ENCODE measurements at places on chromosomes 12 and 14.

- no peak for DNase-seq
Measured at GRCh38 chr12:75634244-75635222, 123.1 kb upstream of the KRR1 start.

DNA sequence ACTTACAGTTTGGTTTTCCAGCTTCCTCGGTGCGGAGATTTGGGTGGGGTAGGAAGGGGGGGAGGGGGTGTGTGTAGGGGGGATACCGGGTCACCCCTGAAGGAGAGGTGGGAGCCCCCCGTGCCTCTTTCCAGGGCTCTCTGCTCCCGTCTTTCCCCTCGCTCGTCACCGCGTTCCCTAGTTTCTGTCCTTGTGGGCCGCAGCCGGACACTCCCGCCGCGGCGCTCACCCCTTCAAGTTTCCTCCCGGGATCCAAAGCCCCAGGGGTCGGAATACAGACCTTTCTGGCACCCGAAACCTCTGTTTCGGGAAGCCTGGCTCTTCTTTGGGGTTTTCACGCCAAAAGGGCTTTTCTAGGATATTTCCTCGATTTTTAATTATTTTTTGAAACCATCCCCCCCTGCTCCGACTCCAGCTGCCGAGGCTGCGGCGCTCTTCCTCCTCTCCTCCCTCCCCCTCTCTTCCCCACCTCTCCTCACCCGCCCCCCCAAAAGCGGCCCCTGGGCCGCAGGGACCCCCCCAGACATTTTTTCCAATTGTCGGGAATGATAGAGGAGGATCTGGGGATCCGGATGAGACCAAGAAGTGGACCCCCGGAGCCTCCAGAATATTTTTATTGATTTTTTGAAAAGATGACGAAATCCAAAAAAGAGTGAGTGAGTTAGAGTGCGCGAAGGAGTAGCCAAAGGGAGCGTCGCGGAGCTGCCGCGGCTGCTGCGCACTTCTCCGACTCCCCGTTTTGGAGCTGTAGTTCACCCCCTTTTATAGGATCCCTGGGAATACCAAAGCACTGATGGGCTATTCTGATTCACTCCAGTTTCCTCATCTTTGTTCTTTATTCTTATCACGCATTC, 1.7 kb downstream of the CCND2 start:
- no peak for DNase-seq

- peak; percentile 58 for DNase-seq
Measured at GRCh38 chr12:132559652-132560363, 50.6 kb downstream of the LRCOL1 start.

- DNase-seq: no peak
Measured at GRCh38 chr14:51860825-51861499, 550 bp downstream of the GNG2 start.

GRCh38 chr12:44873898-44874297, 2.2 kb downstream of the NELL2 start:
- no peak for DNase-seq

- no peak for DNase-seq
Measured at GRCh38 chr14:93271111-93271510, 61.7 kb downstream of the BTBD7 start.

GRCh38 chr14:56057071-56057741, 61.0 kb upstream of the PELI2 start:
- no peak for DNase-seq

- no peak for DNase-seq
Measured at GRCh38 chr14:53034688-53035230, 83.9 kb upstream of the FERMT2 start.

- no peak for DNase-seq
Measured at GRCh38 chr12:102069707-102070106, 7.9 kb upstream of the WASHC3 start.

GRCh38 chr12:95168746-95169145, 48.5 kb downstream of the FGD6 start:
- DNase-seq: no peak

DNA sequence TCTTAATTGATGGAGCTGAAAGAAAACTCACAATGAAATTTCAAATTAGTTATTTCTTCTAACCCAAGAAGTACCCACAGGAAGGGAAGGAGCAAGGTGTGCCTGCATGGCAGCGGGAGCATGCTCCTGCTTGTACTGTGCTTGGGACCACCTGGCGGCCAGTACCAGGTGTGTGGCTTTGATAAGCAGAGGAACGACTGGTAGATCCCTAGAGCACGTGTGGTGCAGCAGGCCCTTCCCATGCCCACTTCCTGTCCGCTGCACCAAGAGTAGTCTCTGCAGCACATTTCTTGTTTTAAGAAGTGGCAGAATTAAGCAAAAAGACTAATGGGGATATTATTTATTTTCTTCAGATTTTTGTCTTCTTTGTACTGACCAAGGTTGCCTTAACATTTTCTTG, 122.3 kb upstream of the ATF1 start:
- DNase-seq: no peak

- DNase-seq: peak; percentile 65
Measured at GRCh38 chr14:75125617-75126016, 1.2 kb downstream of the NEK9 start.

- no peak for DNase-seq
Measured at GRCh38 chr12:59650588-59651228, 54.9 kb downstream of the SLC16A7 start.

DNA sequence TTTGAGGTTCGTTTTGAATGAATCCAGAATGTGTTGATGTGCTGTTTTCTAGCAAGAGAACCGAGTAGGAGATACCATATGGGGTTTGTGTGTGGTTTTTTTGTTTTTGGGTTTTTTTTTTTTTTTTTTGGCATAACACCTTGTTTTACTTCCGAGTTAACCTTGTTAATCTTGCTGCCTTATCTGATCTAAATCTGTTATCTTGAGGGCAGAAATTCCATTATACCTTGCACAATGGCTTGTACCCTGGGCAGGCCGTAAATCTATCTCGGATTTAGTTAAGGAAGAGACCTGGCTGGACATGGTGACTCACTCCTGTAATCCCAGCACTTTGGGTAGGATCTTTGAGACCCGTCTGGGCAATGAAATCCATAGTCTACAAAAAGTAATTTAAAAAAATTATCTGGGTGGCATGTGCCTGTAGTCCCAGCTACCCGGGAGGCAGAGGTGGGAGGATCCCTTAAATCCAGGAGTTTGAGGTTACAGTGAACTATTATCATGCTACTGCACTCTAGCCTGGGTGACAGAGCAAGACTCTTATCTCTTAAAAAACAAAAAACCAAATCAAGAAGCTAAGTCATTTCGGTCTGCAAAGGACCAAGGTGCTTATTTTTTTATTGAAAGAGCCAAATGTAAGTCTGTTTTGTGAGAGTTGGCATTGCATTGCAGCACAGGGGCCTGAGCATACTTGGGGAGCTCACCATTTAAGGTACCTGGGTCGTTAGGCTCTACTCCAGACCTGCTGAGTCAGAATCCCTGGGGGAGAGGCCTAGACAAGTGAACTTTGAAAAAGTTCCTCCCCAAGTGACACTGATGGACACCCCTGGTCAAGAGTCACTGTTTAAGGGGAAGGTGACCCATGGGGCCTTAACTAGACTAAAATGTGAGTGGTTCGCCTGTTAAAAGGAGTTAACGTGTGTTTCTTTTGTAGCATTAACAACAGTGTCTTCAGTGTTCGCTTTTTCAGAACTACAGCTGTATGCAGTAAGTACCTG, 6.7 kb downstream of the DLST start:
- DNase-seq: peak; percentile 99

DNA sequence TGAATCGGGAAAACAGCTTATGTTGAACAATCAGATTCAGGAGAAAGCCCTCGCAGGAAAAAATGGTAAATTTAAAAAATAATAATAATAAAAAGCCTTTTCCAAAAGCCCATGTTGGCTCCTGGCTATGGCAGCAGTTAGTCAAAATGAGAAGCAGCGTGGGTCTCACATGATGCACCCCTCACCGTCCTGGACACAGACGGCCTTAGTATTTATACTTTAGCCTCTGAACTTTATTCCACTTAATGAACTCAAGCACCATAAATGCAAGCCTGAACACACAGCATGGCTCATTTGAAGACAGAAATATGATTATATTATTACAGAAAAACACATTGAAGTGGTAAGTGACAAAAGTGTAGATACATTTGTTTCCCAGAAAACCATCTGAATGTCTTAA, 160.9 kb downstream of the RIMBP2 start:
- no peak for DNase-seq

DNA sequence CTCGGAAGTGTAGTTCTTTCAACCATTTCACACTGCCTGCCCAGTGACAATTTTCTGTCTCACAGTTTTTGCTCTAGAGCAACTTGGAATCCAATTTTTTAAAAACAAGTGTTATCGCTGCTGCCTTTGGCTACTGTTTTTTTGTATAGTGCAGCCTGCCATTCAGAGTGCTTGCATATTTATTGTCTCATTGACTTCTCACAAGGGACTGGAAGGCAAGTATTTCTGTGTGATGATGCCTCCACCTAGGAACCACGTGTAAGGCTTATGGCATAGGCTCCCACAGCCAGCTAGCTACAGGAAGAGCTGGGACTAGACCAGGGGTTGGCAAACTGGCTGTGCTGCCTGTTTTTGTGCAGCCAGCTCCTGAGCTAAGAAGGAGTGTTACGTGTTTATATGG, 903 bp downstream of the PARPBP start:
- DNase-seq: peak; percentile 21

DNA sequence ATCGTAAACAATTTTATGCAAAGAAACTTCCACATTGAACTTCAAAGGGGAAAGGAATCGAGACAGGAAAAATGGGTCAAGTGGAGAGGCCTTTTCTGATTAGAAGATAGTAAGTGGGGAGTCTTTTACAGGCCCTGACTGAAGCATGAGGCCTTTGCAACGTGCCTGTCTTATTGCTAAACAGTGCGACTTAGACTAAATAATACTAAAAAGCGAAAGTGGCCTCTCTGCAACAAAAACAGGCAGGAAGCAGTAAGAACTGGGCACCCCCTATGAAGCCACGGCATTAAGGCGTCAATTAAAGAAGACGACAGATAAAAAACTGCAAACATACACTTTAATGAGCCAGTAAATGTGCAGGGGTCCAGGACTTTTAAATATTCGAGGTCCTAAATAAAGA, 283.4 kb upstream of the GRIP1 start:
- no peak for DNase-seq

DNA sequence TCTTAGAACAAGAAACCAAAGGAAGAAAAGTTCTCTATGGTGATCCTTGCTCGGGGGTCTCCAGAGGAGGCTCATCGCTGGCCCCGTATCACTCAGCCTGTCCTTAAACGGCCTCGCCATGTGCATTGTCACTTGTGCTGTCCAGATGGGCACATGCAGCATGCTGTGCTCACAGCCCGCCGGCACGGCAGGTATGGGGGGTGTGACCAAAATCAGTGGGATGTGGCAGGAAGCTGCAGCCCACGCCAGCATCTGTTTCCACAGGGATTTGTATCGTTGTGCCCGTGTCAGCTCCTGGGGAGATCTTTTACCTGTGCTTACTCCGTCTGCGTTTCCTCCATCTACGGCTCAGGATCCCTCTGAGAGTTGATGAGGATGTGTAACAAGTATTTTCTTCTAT, 2.6 kb upstream of the SLC39A2 start:
- DNase-seq: no peak

DNA sequence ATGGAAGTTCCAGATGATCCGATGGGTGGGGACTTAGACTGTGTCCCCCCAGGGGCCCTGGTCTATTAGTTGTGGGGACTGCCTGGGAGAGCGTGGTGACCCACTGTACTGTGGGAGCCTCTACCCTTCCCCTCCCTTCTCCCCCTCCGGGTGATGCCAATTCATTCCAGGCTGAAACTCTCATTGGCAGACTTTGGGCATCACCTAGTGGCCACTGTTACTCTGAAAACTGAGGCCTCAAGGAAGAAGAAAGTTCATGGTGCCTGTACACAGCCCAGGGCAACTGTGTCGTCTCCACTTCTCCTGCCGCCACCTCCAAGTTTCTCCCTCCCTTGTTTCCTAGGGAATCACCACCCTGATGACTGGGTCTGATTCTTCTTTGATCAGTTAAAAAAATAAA, 173.6 kb upstream of the ALG10B start:
- no peak for DNase-seq

- DNase-seq: peak; percentile 55
Measured at GRCh38 chr12:49838973-49839633, 3.8 kb downstream of the BCDIN3D start.

- DNase-seq: no peak
Measured at GRCh38 chr12:115583591-115583990, 693.9 kb downstream of the MED13L start.

GRCh38 chr12:108482717-108483212, 32.3 kb upstream of the FICD start:
- no peak for DNase-seq

GRCh38 chr12:94762259-94762942, 112.0 kb upstream of the TMCC3 start:
- no peak for DNase-seq

DNA sequence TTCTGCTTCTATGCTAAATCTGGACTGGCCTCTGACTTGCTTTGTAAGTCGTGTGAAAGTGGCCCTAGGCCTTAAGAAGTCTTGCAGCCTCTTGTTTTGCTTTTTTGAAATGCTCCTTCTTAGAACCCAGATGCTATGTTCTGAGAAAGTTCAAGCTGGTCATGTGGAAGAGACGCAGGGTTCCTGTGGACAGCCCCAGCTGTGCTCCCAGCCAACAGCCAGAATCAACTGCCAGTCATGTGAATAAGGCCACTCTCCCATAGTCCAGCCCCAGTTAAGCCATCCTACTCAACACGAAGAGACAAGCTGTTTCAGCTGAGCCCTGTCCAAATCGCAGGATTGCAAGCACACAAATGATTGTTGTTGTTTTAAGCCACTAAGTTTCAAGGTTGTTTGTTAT, 37.3 kb upstream of the TBPL2 start:
- DNase-seq: no peak

- no peak for DNase-seq
Measured at GRCh38 chr12:64190140-64190539, 32.0 kb downstream of the KICS2 start.

GRCh38 chr14:48805315-48805714, 780.9 kb downstream of the RPS29 start:
- no peak for DNase-seq

DNA sequence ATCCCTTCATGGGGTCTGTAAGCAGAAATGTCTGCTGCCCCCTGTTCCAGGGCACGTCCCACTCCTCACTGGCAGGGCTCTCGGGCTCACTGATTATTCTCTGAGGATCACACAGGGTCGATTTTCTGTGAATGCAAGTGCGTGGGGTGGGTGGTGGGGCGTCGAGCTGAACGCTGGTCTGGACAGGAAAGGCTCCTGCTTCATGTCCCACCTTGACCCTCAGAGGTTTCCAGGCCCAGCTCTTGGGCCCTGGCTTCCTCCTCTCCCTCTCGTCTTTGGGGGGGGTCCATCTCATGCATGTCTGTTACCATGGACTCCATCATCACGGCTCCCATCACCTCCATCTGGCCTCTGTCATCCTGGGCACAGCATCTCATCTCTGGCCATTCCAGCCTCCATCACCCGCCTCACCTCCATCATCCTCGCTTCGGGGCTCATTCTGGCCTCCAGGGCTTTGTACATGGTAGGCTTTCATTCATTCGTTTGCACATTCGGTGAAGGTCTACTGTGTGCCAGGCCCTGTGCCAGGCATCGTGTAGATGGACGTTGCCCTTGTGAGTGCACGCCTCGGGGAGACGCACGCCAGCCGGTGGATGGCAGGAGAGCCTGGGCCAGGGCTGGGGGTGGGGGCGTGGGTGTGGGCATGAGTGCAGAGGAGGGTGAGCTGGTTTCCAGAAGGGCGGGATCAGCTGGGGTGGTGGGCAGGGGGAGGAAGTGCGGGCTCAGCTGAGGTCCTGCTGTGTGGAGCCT, 34.7 kb downstream of the RTL1 start:
- DNase-seq: no peak

- DNase-seq: no peak
Measured at GRCh38 chr14:66918527-66918926, 270.7 kb upstream of the GARIN2 start.

- DNase-seq: no peak
Measured at GRCh38 chr14:83425706-83426105, 1892.1 kb upstream of the SEL1L start.

GRCh38 chr14:76765461-76765931, 4.2 kb downstream of the VASH1 start:
- no peak for DNase-seq

Measured in PC-9 (cell line).